Activated naive CD4-positive, alpha-beta T cell treated with anti-CD3 and anti-CD28 coated beads, Interleukin-2, amount 10 ng/mL, durations not matched to agents 7 days and 5 days (primary cell): ENCODE measurements at places on chromosomes 4 and X.
A peak's percentile ranks its signal among the peaks of the same experiment; 100 is the strongest.

DNA sequence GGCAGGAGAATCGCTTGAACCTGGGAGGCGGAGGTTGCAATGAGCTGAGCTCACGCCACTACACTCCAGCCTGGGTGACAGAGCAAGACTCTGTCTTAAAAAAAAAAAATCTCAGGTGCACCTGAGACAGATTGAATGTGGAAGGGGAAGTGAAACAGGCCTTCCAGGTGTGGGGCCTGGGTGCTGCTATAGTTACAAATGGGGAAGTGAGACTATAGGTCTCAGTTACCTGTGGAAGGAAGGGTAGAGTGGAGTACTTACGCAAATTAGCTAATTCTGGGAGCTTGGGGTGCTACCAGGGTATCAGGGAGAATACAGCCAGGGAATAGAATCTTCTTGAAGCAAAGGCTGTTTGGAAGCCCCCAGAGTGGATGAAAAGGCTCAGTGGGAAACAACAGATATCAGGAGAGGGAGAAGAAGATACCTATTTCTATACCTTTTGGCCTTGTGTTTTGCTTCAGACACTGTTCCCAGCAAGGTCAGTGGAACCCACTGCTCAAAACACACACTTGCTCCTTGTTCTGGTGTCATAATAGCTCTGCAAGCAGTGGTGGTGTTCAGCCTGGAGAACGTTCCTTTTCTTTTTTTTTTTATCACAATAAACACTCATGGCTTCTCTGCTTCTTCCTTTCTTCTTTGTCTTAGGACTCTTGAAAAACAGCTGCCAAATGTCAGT is 7.0 kb downstream of the CD38 start:
- no peak for DNase-seq

GRCh38 chr4:105166066-105166465 is 19.4 kb downstream of the TET2 start:
- no peak for DNase-seq

- no peak for DNase-seq
These were observed 964 bp upstream of the GPR82 start for GRCh38 chrX:41722816-41723618.

DNA sequence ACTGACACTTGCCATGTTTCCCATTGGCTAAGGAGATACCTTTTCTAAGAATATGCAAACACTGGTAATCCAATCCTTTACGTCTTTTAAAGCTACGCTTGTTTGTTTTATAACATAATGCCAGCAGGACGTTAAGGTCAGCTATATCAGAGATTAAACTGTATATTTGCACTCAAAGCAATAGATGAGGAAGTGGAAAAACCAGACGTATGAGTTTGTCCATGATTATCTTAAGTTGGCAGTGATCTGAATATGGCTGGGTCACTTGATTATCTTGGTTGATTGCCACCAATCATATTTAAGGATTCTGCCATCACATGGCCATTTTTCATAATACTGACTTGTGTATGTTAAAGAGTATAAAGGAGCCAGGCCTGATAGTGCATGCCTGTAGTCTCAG is 19.4 kb downstream of the TMSB4X start:
- DNase-seq: no peak

GRCh38 chr4:106647451-106647850 is 278.9 kb upstream of the GIMD1 start:
- no peak for DNase-seq

DNA sequence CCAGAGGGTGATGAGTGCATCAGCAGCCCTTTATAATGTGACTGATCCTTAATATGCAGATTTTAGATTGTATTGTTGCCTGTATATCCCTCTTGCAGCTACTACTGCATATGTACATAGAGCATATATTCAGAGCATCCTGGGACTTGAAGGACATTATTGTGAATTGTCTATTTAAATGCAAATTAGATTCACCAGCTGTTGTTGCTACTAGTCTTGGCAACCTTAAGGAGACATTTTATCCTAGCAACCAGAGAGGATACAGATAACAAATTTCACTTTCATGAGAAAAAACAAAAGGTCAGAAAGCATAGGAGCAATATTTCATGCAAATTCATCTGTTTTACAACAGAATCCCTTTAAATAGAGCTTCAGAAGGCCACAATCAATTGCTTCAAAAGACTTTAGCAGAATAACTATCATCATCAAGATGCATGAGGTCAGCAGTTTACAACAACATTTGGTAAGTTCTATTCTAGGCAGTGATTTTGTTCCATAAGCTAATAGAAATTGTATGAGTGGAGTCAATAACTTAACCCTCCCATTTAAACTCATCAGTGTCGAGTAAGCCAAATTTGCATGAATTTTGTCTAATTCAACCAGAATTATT is 148.6 kb downstream of the GC start:
- DNase-seq: no peak

DNA sequence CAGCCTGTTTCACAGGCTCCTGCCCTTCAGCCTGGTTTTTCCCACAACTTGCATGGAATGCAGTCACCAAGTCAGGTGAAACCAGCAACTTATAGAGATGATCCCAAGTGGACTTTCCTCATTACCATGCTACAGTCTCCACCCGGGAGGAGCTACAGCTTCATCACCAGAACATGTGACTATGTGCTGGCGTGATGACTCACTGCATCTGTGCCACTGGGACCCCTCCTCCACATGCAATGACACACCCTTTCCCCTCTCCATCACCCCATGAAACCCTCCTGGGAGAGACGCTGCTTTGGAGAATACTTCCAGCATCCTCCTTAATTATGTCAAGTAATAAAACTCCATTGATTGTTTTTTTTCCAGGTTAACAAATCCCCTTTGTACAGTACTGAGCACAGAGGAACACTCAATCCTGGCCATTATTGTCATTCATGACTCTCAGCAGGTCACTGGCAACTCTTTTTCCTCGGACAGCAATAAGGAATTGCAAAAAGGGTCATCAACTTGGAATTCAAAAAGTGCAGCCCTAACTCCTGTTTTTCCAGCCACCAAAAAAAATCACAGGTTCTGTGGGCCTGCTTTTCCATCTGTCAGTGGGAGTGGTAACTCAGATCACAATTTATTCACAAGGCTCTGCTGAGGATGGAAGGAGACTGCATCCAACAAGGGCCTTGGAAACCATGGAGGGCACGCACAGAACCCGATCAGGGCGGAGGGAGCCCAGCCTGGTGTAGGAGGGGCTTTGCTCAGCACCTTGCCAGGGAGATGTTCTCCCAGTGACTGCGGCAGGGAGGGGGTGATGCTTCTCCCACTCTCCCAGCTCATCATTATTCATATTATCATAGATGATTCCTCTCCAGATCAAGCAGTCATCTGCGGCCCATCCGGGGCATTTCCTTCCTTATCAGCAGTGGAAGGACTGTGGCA is 17.4 kb downstream of the QDPR start:
- DNase-seq: no peak

- DNase-seq: no peak
These were observed 150.8 kb downstream of the PTTG2 start for GRCh38 chr4:38111024-38111423.

DNA sequence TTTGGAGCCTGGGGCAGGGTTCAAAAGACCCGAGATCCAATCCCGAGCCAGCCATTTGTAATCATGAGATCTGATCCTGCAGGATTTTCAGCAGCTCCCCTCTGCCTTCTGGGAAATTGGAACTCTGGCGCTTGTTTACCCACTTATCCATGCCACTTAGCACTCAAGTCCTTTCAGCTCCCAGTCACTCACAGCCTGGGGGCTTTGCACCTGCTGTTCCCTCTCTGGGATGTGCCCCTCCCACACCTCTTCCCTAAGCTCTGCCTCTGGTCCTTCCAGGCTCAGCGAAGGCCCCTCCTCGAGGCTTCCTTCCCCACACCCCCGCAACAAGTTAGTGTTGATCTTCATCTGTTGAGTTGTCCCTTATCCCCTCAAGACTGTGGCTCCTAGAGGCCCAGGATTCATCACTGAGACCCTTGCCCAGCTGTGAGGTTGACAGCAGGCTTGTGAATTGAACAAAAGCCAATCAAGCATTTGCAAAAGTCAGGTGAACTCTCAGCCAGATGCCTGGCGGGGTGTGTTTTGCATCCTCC is 99.1 kb upstream of the AFAP1 start:
- DNase-seq: no peak

GRCh38 chr4:76058888-76059426 is 15.6 kb upstream of the ART3 start:
- no peak for DNase-seq

DNA sequence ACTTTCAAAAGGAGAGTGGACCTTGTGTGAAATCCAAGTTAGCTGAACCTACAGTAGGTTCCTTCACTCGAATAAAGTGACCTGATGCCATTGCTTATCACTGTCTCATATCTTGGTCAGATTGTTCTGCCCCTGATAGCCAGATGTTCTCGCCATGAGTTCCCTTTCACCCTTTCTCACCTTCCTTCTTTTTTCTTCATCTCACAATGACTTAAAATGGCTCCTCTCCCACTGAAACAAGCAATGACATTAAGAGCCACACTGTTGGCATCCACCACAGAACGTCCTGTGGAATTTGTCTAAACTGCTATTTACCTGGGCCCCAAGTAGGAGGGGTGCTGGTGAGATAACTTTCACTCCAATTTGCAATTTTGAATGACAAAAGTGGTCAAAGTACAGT is 227.6 kb upstream of the PPP1R2C start:
- DNase-seq: no peak

GRCh38 chr4:99361268-99361898 is 8.8 kb upstream of the ADH1C start:
- no peak for DNase-seq

GRCh38 chrX:47129157-47129898 is 15.2 kb downstream of the NDUFB11 start:
- DNase-seq: peak; percentile 91
